Tibial nerve (tissue), 4 donors: ENCODE measurements at places on chromosomes 3 and 15.

- DNase-seq, result no peak
Measured at GRCh38 chr3:57784089-57784735, 28.1 kb downstream of the SLMAP start.

DNA sequence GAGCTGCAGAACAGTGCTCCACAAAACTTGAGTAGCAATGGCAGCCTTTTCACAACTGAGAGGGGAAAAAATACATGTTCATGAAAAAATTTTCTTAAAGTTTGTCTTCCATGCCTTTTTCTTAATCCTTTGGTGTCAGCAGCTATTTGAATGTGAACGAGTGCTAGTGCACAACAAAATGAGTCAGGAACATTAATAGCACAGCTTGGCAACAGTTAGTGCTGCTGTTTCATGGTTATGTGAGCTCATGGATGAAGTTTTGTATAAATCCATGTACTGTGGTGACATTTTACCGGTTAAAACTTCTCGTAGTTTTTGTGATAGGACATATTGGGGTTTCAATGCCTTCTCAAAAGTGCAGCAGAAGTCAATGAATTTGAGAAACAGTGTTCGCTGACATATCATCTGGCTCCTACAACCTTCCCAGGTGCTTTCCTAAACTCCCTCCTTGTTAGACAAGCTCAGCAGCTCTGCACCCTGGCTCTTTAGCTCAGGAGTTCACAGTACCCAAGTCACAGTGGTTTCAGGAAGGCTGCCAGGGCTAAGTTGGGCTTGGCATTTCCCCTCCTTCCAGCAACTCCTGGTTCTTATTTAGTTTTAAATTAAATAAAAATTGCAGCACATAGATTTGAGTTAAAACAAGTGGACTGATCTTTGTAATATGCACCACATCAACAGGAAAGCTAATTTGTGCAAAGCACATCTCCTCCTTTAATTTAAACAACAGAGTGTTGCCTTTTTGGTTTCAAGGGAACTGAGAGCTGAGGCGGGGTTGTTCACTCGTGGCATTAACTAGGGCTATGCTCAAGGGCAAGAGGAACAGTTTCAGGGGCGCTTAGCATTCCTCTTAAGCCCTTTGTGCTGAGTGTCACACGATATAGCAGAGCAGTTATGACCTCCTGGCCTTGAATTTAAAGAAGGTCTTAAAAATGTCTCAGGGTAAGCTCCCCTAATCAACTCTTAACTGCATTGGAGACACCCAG is 362.8 kb downstream of the CHST2 start:
- DNase-seq, result no peak

- peak; percentile 18 for DNase-seq
Measured at GRCh38 chr3:11739706-11740105, 96.0 kb upstream of the VGLL4 start.

GRCh38 chr3:117630885-117631284 is 921.3 kb downstream of the TUSC7 start:
- DNase-seq, result no peak

GRCh38 chr15:29312387-29312786 is 42.8 kb upstream of the NSMCE3 start:
- DNase-seq, result no peak

GRCh38 chr3:59300733-59301132 is 250.9 kb upstream of the CFAP20DC start:
- no peak for DNase-seq

GRCh38 chr3:18988614-18989229 is 159.6 kb upstream of the KCNH8 start:
- DNase-seq, result no peak

- no peak for DNase-seq
Measured at GRCh38 chr3:176426371-176426770, 770.9 kb downstream of the TBL1XR1 start.

DNA sequence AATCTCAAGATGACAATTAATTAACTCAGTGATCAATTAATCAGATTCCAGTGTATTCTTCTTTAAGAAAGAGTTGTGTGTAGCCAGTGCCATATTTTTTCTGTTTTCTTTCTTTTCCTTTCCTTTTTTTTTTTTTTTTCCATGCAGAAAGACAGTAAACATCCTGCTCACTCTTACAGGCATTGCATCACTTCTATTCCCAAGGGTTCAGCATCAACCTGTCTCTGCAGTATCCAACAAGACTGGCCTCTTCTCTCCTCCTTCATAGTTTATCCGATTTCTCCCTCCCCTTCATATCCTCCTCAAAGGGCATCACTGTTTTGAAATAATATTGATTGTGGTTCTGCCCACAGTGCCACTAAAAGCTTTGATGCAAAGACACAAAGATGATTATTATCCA is 17.0 kb upstream of the SLC9A9 start:
- no peak for DNase-seq

- DNase-seq, result no peak
Measured at GRCh38 chr15:85865070-85865684, 70.5 kb upstream of the KLHL25 start.

DNA sequence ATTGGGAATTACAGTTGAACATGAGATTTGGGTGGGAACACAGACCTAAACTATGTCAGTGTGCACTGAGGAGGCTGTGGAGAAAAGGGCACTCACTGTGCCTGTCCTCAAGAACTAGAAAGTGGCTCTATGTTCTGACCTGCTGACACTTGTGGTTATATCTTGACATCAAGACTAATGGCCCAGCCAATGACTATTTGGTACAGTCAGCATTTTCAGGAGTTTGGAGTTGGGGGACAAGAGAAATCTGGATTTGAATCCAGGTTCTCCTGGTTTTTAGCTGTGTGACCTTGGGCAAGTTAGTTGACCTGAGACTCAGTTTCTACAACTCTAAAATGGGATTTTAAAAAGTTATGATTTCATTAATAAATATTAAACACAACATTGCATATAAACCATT is 647.0 kb upstream of the CFAP20DC start:
- DNase-seq, result no peak

- DNase-seq, result no peak
Measured at GRCh38 chr3:54173371-54173770, 51.0 kb downstream of the CACNA2D3 start.

- no peak for DNase-seq
Measured at GRCh38 chr3:73547427-73548248, 77.1 kb downstream of the PDZRN3 start.

GRCh38 chr3:31695280-31696008 is 162.7 kb downstream of the STT3B start:
- DNase-seq, result no peak

DNA sequence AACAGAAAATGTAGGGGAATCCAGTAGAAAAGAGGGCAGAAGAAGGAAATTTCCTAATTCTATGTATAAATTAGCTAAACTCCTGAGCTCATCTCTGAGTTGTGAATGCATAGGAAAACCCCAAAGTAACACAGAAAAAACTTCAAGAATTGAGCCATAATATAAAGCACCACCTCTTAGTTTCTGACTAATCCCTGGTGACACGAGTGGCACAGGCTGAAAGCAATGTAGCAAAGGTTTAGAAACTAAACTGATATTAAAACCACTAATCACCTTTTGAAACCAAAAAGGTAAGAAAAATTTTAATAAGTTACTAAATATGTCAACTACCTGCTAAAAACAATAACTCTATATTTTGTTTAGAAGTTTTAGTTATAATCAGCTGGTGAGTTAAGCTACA is 255.6 kb upstream of the NECTIN3 start:
- no peak for DNase-seq

DNA sequence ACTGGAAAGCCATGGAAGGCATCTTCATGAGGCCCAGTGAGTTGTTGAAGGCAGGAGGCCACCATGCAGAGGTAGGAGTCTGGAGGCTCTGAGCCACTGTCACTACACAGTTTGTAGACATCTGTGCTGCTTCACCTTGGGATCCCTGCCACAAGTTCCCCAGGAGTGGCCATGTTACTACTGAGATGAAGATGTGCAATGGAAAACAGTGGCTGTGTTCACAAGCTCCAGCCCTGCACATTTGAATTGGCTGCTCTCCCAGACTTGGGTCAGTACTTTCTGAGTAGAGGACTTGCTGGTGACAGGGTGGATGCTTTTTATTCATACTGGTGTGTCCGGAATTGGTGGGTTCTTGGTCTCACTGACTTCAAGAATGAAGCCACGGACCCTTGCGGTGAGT is 86.9 kb upstream of the C15orf39 start:
- no peak for DNase-seq

DNA sequence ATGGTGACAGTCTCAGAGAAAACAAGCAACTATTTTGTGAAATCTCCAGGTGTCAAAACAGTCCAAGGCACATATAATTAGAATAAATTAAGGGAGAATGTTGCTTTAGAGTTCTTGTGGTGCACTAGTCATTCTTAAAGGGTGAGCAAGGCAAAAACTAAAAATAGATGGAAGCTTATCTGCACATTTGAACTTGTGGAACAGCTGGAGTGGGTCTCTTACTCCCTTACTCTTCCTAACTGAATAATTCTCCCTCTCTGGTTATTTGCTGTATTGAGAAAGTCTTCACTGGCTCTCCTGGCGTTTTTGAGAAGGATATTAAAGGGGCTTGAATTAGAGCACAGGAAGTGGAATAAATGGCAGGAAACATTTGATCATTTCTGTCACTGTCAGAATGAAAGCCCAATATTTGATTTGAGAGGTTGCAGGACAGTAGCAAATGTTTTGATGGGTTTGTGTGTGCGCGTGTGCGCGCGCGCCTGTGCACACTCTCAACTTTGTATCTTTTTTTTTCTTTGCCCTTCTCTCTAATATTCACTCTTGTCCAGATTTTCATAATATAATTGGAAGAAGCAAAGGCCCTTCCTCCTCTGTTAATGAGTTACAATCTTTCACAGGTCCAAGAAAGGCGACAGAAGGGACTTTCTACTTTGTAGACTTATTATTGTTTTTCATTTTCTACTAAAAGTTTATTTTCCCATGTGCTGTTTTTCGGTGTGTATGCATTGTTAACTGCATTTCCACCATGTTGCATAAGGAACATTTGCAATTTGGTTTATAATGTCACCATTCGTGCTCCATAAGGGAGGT is 40.9 kb downstream of the AKAP13 start:
- DNase-seq, result no peak

DNA sequence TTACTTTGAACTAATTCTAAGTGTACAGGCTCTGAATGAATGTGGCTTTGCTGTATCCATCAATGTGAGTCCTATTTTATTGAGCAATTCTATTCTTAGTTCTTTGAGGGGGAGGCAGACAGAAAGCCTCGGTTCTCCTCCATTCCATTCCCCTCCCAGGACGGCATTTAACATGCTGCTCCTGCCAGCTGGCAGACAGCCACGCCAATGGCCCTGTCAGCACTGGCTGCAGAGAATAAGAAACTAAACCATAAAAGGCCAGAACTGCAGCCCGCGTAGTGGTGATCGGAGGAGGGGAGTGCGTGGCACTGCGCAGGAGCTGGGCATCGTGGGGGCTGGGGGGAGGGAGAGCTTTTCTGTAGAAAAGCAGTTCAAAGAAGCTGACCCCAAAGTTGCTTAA is 76.0 kb upstream of the HACD2 start:
- peak; percentile 87 for DNase-seq

GRCh38 chr3:27533718-27534573 is 49.8 kb upstream of the SLC4A7 start:
- DNase-seq, result peak; percentile 16

DNA sequence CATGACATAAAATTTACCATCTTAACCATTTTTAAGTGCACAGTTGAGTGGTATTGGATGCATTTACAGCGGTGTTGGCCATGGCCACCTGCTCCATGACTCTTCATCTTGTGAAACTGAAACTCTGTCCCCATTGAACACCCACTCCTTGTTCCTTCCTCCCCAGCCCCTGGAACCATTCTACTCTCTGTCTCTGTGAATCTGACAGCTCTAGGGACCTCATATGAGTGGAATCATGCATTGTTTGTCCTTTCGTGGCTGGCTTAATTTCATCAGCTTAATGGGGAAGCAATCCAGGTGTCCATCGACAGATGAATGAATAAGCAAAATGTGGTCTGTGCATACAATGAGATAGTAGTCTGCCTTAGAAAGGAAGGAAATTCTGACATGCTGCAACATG is 42.5 kb downstream of the PLXNA1 start:
- no peak for DNase-seq
